ENCODE measurements at places on chromosomes 4 and X.

DNA sequence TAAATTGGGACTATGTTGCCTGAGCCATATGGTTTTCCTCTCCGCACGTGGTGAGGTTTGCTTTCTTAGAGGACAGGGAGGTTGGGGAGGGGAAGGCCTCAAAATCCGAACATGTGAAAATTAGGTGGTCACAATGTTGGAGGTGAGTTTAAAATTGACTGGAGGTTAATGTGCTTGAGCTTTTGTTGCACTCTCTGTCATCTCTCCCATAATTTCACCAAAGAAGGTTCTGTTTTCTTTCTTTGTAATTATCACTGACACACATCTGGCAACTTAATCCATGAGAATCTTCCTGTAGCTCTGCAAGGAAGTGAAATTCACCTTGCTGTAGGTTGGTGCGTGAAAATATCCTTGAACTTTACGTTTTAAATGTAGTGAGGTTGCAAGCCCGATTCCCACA, 225.5 kb downstream of the PDGFC start:
- DNase-seq: no peak

DNA sequence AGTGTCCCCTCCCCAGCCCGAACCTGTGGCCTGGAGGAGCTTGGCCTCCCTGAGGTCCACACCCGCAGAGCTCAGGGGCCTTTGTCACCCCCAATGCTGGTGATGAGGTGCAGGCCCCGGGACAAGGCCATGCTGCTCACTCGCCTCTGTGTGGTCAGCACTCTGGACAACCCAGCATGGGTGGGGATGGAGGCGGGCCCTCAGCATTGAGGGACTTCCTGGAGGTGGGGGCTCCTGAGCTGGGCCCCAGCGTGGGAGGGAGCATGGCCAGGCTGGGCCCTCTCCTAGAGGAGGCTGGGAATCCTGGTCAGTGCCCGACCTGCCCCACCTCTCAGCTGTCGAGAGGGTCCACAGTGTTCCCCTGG, 30.6 kb downstream of the TACC3 start:
- no peak for DNase-seq

GRCh38 chr4:184439856-184440594, 34.3 kb downstream of the IRF2 start:
- DNase-seq: no peak

DNA sequence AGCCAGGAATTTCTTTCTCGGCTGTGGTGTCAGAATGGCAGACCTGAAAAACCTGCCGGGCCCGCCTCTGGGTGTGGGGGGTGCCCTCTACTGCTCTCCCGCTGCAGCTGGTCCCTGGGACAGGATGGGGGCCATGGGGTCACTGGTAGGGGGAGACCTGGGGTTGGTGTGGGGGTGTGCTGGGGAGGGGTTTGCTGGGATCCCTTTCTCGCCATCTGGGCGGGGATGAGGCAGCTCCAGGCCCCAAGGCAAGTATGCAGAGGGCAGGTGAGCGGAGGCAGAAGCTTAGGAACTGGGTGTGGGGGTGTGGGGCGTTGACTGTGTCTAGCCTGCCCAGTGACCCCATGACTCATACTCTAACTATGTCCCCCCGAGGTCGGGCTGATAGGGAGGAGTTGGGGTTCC, 884 bp downstream of the CCDC120 start:
- DNase-seq: no peak

DNA sequence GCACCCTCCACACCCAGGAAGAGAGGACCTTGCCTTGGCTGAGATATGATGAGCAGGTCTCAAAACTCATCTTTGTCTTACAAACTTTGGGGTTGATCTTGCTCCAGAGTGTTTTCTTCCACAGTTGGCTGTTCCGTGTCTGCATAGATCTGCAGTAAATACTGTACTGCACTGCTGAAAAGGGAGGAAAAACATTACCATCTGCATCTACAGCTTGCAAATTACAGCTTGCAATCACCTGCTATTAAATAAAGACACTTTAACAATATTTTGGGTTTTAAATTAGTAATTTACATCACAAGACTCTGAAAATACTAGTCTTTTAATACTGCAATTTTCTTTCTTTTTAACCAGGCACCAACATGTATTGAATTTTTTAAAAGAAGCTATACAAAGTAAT, 499.5 kb downstream of the STIM2 start:
- no peak for DNase-seq

DNA sequence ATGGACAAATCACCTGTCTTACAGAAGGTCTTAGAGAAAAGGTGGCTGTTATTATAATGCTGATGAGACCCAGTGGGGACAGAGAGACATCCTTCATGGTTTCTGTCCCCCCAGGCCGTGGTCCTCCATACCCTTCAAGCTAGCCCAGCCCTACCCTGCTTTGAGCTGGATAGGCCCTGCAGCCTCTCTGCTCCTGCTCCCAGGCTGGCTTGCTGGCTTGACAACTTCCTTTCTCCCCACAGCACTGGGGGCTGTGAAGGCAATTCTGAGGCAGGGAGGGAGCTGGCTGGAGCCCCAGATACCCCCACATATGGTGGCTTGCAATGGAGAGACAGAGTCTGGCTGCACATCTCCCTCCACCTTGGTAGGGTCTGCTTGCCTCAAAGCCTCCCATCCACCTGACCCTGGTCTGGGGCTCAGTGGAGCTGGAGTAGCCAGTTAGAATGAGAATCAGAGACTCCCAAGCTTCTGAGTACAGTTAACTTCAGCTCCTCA, 118.2 kb downstream of the PJA1 start:
- no peak for DNase-seq

DNA sequence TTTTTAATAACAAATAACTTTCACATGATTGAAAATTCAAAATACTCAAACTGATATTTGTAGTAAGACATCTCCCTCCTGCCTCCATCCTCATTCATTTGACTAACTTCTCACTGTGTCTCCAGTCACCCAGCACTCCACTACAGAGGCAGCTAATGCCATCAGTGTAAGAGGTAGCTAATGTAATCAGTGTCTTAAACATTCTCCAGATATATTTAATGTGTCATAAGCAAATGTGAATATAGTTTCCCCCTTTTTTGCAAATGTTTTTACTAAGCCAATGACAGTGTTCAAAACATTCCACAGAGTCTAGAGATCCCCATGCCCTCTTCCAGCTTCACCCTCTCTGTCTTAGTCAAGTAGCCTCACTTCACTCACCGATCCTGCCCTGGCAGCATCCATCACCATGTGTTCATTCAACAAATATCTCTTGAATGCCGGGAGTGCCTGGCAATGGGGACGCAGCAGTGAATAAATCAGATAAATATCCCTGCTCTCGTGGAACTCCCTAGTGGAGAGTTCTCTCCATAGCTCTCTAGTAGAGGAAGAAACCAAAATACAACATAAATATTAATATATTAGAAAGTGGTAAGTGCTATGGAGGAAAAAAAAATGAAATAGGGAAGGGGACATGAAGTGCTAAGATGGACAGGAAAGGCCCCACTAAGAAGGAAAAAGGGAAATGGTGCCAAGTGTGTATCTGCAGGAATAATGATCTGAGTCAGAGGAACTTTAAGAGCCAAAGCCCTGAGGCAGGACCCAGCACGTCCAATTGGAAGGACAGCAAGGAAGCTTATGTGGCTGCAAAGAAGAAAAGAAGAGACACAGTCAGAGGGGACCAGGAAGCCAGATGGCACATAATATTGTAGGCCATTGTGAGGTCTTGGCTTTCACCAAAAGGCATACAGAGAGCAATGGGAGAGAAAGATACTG, 18.7 kb downstream of the SCFD2 start:
- no peak for DNase-seq

- no peak for DNase-seq
Observed at GRCh38 chrX:23999671-24000070, 27.3 kb downstream of the KLHL15 start.

DNA sequence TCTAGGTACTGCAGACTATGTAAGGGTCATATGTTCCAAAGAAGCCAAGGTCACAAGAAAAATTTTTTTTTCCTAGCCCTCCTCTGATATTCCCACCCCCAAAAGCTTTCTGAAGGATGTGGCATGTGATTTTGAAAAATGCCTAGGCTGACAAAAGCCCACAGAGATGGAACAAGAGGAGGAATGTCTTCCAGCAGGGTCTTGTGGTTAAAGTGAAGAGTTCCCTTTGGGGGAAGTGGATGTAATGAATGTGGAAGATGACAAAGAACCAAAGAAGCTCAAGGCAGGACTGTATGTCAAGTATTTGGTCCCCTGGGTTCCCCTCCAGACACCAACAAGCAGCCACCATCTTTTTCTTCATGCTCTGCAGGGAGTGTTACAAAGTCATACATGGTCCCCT, 268.8 kb downstream of the BCOR start:
- DNase-seq: no peak

GRCh38 chrX:75746891-75747639, 38.0 kb downstream of the MAGEE2 start:
- DNase-seq: peak; percentile 7
